HAP-1 (cell line): ENCODE measurements at places on chromosomes 7 and 10.

GRCh38 chr10:86392723-86393094, 26.1 kb upstream of the GRID1 start:
- no peak for DNase-seq

- DNase-seq, result no peak
Observed at GRCh38 chr7:286266-286665, 3.7 kb upstream of the FOXL3 start.

DNA sequence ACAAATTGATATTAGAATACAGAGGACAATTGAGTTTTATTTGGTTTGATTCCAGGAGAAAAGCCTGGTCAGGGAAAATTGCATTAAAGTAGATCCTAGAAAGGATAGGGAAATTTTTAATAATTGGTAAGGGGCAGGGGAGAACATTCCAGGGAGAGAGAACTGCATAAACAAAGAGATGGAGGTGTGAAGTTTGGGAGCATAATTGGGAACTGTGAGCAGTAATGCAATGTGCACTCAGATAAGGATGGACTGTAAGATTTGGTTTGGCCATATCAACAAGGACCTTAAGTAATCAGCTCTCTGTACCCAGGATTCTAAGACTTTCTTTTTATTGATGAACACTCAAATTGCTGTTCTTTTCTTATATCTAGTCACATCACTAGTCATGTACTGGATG, 41.4 kb downstream of the ZMYND11 start:
- no peak for DNase-seq

DNA sequence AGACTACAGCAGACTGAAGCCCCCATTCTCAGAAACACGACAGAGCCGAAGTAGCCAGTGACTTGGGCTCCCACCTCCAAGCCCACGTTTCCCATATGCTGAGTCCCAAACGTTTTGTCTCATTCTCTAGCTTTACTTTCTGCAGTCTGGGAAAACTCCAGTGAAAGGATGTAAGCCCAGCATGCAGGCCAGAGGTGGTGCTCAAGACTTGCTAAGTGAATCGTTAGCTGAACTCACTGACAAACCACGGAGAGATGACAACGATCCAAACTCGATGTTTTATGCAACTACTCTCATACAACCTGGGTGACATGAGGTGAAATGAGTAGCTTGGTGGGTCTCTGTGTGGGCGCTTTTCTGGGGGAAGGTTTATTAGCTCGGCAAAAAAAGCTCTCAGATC, 731.8 kb downstream of the SUGCT start:
- DNase-seq, result no peak

DNA sequence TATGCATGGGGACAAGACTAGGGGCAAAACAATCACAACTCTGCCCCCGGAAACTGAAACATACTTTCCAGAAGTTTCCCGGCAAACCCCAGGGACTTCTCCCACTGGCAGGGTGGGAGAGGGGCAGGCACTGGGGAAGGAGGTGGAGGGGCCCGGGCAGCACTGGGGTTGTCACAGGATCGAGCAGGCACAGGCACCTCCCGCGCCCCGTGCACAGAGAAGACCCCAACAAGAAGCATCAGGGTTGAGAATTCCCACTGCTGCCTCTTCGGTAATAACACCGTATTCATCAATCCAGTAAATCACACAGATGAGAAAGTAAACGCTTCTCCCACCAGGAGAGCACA, 490.5 kb downstream of the PTPRN2 start:
- DNase-seq, result no peak

DNA sequence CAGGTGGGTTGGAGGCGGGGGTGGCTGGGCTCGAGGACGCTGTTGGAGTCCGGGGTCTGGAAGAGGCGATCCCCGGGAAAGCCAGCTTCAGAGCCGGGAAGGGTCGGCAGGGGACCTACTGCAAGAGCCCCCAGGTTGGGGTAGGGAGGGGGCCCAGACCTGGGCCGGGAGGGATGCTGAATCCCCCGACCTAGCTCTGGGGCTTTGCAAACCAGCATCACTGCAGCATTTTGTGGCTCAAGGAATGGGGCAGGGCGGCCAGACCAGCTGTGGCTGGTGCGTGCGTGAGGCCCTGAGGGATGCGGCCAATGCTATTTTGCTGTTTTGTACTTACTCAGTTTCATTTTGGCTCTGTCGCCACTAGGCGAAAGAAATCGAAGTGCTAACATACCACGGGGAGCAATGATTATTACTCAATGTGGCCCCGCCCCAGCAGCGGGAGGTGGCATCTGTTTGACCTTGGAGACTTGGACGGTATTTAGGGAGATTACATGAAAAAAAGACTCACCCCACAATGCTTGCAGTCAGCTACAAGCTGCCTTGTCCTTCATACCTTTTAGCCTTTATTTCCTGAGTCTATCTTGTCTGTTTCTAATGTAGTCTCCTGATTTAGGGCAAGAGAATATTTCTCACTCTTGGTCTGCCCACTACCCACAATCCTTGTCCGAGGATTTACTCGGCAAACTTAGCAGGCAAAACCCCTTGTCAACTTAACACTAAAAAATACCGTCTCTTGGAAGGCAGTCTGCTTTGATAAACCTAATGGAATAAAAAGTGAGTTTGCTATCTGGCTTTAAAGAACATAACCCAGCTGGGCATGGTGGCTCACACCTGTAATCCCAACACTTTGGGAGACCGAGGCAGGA, 16.2 kb downstream of the HSPB1 start:
- peak; percentile 82 for DNase-seq

- no peak for DNase-seq
Observed at GRCh38 chr7:19118636-19119371, 1.4 kb upstream of the TWIST1 start.

DNA sequence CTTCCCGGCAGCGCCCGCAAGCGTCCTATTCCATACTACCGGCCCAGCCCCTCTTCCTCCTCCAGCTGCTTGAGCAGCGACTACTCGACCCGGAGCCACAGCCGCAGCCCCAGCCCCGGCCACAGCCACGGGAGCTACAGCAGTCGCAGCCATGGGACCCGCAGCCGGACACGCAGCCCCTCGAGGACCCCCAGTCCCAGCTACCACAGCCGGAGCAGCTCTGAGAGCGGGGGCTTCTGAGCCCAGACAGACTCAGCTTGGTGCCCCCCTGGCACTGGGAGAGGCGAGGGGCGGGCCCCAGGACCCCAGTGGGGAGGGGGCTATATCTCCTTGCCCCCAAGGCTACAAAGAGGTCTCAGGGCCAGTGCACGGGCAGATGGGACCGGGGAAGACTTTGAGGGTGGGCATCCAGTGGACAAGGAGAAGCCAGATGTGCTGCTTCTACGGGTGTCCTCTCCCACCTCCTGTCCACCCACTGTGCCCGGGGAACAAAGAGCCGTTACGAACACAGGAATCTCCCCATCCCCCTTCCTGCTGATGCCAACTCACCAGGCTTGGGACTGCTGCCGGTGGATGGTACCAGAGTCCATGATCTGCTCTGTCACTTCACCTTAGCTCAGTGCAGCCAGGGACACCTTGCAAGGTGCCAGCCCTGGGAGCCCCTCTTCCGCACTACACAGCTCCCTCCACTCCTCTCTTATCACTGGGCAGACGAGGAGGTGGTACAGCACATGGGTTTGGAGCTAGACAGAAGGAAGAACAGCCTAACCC, 16.7 kb upstream of the HSPB1 start:
- DNase-seq, result no peak

GRCh38 chr10:93579089-93579488, 12.6 kb downstream of the FFAR4 start:
- no peak for DNase-seq

DNA sequence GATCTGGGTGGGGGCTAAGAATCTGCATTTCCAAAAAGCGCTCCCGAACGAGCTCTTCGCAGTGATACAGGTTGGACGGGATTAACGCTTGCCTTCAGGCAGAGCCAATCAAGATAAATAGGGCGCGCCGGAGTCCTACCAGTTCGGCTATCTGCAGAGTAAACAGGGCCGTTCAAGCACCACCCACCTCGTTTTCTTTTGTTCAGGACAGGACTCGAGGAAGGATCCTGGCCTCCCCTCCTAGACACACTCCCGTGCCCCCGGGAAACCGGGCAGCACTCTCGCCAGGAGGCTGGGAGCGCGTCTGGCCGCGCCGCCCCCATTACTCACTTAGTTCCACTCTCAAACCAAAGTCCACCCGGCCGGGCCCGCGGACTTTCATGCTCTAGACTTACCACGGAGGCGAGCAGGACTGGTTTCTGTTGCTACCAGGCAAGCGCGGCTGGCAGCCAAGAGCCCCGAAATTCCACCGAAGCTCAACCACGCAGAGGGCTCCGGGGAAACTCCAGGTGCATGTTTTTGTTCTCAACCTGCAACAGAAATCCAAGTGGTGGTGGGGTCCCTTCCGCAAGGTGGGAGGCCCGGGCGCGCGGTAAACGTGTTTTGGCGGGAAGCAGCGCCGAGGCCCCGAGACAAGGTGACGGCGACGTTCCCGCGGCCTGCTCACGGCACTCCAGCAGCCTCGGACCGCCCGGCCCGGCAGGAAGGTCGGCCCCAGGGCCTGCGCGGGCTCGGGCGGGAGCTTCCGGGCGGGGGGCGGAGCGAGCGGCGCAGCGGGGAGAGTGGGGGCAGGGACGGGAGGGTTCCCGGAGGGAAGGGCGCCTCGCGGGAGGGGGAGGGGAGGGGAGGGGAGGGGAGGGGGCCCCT, 12.7 kb downstream of the HNRNPF start:
- peak; percentile 92 for DNase-seq

- no peak for DNase-seq
Observed at GRCh38 chr7:103541026-103541425, 95.0 kb upstream of the SLC26A5 start.

DNA sequence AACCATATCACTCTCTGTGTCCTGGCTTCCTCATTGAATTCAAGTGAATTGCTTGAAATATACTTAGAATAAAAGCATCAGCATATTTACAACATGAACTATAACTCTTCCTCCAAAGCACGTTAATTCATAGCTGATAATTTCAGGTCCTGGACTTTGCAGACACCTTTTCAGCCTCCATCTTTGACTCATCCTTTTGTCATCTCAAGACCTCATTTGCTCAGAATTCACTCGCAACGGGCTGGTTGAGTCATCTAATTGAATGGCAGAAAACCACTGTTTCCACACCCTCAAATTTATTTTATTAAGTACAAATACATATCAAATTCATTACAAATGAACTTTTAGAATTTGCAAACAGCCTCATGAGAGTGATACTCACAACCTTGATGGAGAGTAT, 545.7 kb downstream of the GATA3 start:
- DNase-seq, result no peak

GRCh38 chr7:142094861-142095260, 16.7 kb upstream of the MGAM2 start:
- DNase-seq, result no peak

DNA sequence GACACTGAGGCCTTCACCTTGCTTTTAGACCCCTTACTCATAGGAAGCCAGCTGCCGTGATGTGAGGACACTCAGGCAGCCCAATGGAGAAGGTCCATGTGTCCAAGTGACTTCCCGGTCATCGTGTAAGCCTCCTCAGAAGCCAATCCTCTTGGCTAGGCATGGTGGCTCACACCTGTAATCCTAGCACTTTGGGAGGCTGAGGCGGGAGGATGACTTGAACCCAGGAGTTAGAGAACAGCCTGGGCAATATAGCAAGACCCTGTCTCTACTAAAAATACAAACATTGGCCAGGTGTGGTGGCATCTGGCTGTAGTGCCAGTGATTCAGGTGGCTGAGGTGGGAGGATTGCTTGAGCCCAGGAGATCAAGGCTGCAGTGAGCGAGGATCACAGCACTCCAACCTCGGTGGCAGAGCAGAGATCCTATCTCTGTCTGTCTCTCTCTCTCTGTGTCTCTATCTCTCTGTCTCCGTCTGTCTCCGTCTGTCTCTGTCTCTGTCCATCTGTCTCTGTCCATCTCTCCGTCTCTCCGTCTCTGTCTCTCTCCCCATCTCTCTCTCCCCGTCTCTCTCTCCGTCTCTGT, 27.8 kb downstream of the KPNA7 start:
- DNase-seq, result no peak

GRCh38 chr7:47180516-47180826, 401.4 kb downstream of the TNS3 start:
- DNase-seq, result no peak
